ENCODE measurements at places on chromosomes 16 and 17.

GRCh38 chr17:20116683-20117309, 107.6 kb downstream of the SPECC1 start:
- DNase-seq, result peak; percentile 65

- DNase-seq, result no peak
These were observed 66.7 kb downstream of the NCOR1 start for GRCh38 chr17:16148596-16148995.

GRCh38 chr17:75440738-75441448, 15.5 kb upstream of the TMEM94 start:
- peak; percentile 36 for DNase-seq

DNA sequence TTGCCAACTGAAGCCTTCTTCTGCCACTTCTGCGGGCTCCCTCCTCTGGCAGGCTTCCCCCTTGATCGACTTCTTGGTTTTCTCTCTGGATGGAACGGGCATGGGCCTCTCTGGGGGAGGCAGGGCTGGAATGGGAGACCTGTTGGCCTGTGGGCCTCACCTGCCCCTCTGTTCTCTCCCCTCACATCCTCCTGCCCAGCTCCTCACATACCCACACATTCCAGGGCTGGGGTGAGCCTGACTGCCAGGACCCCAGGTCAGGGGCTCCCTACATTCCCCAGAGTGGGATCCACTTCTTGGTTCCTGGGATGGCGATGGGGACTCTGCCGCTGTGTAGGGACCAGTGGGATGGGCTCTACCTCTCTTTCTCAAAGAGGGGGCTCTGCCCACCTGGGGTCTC, 6.5 kb upstream of the LASP1NB start:
- no peak for DNase-seq

DNA sequence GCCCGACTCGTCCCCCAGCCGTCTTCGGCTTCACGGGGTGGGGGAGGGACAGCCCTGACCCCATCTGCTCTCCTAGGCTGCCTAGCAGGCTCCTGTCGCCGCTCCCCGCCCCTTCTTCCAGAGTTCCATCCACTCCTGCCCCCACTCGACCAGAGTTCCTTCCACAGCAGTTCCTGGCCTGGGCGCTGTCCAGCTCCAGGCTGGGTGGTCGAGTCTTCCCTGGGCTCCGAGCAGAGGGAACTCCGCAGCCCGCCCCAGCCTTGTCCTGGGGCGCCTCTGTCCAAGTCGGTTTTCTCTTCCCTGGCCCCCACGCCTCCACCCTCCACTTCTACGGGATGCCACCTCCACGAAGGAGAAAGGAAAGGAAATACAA, 1.4 kb downstream of the PYY start:
- DNase-seq, result no peak
